RWPE1 (cell line): ENCODE measurements at places on chromosomes 5 and 9.

DNA sequence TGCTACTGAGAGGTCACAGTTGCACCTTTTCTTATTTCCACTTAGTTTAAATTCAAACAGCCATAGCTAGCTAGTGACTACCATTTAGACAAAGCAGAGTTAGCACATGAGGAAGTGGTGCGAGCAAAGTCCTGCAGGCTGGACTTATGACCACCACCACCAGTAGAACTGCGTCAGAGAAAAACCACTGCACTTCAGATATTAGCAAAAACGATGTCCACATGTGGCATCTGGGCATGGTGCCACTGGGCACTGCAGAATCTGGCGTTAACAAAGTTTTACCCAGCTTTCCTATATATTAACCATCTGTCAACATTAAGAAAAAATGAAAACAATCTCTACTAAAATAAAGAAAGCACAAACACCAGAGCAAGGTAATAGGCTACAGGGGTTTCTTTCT, 80.1 kb downstream of the SPTLC1 start:
- no peak for DNase-seq

GRCh38 chr9:97567182-97567893, 65.8 kb downstream of the TSTD2 start:
- DNase-seq, result no peak

DNA sequence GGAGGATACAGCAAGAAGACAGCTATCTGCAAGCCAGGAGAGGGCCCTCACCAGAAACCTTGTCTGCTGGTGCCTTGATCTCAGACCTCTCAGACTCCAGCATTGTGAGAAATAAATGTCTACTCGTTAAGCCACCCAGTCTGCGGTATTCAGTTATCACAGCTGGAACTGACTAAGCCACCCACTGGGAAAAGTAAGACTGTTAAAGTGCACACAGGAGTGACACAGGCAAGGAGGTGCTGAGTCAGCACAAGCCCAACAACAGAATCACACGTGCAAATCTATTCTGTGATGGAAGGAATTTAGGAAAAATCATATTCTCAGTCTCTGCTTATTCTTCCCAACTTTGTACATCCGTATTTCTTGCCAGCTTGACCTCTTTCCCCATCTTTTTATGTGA, 200.0 kb downstream of the NR2F1-AS1 start:
- DNase-seq, result no peak

- DNase-seq, result peak; percentile 94
These were observed 39.7 kb upstream of the SPRY4 start for GRCh38 chr5:142364251-142365145.

GRCh38 chr5:179406031-179406961, 61.0 kb upstream of the ADAMTS2 start:
- no peak for DNase-seq

- DNase-seq, result peak; percentile 84
These were observed 599.8 kb upstream of the BRINP1 start for GRCh38 chr9:119968836-119969707.

DNA sequence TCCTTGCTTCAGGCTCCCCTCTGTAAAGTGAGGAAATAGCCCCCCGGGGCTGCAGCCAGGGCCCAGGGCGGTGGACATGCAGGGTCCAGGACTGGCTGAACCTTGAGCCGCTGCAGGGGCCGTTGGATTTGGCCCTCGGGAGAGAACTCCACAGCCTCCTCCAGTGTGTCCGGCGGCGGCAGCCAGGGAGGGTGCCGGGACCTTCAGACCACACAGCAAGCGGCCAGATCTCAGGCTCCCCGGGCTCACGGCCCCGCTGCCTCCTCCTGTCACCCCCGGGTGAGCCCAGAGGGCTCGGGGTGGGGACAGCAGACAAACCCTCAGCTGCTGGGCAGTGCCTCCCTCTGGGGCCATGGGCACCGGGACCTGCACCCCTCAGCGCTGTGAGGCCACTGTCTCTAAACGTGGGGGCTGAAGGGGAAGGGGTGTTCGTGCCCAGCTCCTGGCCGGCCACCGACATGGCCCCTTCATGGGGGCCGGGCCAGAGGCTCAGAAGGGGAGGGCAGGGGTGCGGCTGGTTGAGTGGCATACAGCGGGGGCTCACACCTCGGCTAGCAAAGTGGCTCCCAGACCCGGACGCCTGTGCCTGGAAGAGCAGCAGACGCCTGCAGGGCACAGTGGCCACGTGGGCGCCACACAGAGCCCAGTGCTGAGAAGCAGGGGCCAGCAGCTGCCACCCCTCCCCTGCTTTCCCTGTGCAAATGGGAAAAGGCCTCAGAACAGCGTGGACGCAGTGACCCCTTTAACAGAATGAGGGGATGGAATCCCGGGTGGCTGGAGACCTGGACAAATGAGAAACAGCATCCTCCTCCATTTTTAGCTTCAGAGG, 19.7 kb downstream of the SLC9A3 start:
- no peak for DNase-seq

DNA sequence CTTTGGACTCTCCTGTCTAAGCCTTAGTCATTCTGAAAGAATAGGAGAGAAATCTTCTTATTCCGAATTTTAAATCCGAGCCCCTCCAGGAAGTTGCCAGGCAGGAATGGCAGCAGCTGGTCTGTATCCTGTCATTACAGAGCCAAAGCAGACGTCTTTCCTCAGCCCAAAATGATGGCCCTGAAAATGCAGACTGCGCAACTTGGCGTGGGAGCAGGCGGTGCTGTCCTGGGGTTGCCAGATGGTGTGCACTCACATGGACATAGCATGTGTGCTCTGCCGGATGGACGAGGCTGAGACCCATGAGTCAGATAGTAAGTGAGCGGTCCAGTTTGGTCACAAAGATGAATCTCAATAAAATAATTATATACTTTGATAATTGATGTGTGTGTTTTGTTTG, 410.4 kb downstream of the KCTD16 start:
- DNase-seq, result no peak

DNA sequence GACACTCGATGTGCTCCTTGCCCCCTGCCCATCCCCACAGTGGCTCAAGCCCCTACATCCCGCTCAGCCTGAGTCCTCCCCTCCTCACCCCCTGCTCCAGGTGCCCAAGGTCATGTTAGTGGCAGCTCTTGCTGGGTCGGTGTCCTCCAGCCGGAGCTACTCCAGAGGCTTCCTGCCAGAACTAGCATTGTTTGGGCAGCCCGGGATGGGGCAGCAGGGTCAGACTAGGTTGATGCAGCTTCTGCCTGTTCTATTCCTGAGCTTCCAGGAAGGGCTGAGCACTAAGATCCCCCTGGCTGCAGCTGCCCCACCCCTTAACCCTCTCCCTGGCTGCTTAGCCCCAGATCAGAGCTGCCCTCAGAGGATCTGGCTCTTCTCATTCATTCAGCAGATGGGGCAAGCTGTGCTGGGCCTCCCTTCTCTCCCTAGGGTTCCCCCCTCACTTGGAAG, 671 bp downstream of the RGS14 start:
- no peak for DNase-seq

GRCh38 chr5:30900367-30900766, 293.1 kb upstream of the CDH6 start:
- no peak for DNase-seq

DNA sequence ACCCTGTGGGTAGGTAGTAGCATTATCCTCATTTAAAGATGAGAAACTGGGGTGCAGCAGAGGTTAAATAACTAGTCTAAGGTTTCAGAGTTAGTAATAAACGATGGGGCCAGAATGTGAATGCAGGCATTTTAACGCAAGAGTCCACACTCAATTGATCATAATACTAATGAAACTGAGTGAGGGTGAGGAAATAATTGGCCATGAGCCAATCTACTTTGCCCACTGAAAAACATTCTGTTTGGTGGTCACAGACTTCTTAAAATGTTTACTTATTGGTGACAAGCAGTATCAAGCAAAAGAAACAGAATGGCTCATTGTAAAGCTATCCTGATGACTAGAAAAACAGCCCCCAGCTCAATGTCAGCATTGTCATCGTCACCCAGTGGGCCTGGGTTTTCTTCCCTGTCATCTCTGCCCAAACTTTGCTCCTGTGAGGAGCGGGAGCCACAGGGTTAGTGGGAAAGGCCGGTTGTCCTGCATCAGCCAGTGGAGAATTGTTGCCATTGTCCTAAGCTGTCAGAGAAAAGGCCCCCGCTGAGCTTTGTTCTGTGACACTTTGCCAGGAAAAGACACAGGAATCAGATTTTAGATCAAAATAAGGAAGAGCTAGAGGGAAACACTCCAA, 77.3 kb upstream of the MAN2A1 start:
- DNase-seq, result no peak

- peak; percentile 46 for DNase-seq
These were observed 45.9 kb downstream of the TEK start for GRCh38 chr9:27154908-27155307.

GRCh38 chr5:167294882-167295680, 996.4 kb upstream of the WWC1 start:
- DNase-seq, result peak; percentile 95

- DNase-seq, result no peak
These were observed 118.9 kb upstream of the ADRA1B start for GRCh38 chr5:159797261-159797970.

GRCh38 chr5:320524-321229, 837 bp upstream of the AHRR start:
- no peak for DNase-seq

DNA sequence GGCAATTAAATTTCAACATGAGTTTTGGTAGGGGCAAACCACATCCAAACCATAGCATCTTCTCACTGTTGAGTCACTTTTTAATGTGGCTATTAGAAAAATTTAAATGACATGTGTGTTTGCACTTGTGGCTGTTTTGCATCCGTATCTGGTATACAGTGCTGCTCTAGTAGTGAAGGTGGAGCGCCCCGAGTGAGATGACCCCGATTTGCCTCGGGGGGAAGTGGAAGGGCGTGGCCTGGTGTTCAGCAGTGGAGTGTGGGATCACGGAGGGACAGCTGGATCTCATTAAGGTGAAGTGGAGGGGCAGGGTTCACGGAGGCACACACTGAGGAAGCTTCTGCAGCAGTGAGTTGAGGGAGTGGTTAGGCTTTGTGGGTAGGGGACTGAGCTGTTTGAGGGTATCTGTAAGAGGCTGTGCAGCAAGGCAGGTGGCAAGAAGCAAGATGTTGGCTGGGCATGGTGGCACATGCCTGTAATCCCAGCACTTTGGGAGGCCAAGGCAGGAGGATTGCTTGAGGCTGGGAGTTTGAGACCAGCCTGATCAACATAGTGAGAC, 6.2 kb upstream of the GMCL2 start:
- DNase-seq, result no peak

DNA sequence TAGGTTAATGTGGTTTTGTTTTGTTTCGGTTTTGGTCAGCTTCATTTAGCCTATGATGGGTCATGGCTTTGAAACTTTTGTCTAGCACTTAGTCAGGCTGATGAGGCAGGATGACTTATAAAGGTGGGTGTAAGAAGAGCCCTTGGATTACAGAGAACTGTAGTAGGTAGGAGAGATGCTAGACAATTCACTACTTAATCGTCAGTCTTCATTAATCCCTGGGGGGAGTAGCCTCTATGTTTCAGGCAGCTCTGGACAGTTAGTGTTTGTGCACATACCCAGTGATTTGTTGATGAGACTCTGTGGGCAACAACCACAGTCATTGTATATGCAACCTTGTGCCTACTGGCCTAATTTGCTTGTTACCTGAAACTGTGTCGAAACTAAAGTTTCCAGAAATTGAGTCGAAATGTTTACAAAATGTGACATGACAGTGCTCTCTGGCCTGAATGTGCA, 113.3 kb downstream of the MTREX start:
- no peak for DNase-seq

DNA sequence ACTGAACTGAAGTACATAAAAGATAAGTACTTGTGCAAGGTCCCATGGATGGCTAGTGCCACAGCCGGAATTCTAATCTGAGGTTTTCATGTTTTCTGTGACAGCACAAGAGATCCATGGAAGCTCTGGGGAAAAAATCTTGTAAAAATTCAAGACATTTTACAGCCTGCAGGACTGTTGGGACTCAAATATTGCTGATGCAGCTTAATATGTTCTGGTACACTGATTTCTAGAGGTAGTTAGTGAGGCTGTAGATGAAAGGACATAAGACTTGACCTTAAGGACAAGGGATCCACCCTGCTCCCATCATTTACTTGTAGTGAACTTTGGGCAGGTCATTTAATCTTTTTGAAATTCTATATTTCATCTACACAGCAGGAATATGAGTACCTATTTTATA, 390.4 kb downstream of the TLE4 start:
- DNase-seq, result no peak

GRCh38 chr9:113057193-113057592, 669 bp upstream of the ZFP37 start:
- no peak for DNase-seq

GRCh38 chr9:134986957-134987356, 69.2 kb upstream of the FCN1 start:
- no peak for DNase-seq

DNA sequence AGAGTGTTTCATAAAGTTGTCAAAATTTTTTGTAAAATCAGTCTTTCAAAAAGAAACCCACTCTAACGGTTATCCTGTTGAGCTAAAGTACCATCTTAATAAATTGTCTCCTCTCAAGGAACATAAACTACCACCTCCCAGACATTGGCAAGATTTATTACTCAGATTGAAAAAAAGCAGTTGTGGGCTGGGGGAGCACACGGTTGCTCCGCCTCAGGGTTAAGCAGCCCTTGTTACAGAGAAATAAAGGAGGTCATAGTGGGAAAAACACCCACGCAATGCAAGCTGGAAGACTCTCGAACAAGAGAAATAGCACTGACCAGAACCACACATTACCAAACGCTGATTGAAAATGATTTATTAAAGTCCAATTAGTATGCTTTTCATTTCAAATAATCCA, 165.3 kb downstream of the LPAR1 start:
- no peak for DNase-seq

DNA sequence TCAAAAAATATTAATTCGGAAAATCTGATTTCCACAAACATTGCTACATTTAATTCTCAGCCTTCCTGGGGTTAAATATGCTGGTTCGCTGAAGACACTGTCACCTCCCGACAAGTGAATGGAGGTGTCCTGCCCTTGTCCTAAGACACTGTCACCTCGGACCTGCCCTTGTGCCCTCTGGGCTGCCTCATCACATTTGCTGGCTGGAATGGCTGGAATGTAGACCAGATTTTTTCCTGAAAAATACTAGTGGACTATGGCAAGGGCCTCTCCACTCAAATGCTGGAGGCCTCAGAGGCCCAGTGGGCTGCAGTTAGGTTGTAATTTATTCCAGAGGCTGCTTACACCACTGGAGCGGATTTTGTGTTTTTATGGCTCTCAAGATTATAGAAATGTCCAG, 28.2 kb downstream of the CACNA1B start:
- no peak for DNase-seq

GRCh38 chr9:125893277-125893676, 146.1 kb downstream of the PBX3 start:
- no peak for DNase-seq
